Occipital lobe (tissue), 3 donors: ENCODE measurements at places on chromosomes 12 and 14.

DNA sequence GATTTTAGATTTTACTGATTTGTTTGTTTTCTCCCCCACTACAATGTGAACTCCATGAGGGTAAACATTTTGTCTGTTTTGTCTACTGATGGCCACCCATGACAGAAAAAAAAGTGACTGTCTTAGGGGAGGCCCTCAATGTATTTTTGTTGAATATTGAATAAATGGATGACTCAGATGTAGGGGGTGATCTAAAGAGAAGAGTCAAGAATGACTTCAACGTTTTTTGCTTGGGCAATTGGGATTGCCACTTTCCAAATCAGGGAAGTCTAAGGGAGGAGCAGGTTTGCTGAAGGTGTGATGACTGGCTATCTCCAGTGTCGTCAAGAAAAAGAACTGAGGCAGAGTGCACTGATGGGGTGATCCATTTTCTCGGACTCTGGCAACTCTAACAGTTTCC is 10.7 kb upstream of the PHC1 start:
- DNase-seq = no peak

GRCh38 chr12:44521702-44522101 is 354.4 kb downstream of the NELL2 start:
- DNase-seq = no peak

GRCh38 chr12:79884401-79885006 is 50.4 kb downstream of the PPP1R12A start:
- DNase-seq = no peak

- no peak for DNase-seq
These were observed 2.3 kb upstream of the CEBPE start for GRCh38 chr14:23121361-23121771.

DNA sequence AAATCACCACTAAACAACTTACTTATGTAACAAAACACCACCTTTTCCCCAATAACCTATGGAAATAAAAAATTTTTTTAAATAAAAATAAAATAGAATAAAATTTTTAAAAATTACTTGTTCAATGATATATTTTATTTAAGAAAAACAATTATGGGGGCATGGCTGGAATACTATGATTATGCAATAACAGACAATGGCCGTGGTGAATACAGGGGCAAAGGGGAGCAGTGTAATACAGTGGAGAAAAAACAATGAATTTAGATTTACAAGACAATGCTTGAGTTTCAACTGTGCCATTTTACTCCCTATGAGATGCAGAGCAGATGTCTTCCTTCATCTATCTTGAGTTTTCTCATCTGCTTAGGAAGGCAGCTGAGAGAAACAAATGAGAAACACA is 72.9 kb downstream of the BLTP3B start:
- DNase-seq = no peak

DNA sequence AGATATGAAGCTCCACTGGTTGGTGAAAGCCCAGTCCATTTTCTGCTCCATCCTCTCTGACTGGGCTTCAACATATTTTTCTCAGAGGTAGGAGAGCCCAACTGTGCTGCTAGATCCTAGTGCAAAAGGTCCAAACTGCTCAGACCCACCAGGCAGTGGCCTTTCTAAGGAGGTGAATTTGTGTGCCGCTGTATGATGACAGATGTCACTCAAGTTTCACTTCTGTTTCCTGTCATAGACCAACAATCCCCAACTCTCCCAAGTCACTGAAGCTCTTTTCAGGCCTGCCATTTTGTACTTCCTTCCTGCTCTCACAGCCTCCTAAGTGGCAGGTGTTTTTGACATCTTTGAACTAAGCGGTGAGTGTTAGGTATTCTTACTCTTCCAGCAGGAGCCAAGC is 16.4 kb upstream of the RNASE4 start:
- no peak for DNase-seq

GRCh38 chr14:95052016-95052585 is 105.2 kb downstream of the DICER1 start:
- no peak for DNase-seq

- DNase-seq = no peak
These were observed 158.7 kb downstream of the METTL25 start for GRCh38 chr12:82517027-82517426.

DNA sequence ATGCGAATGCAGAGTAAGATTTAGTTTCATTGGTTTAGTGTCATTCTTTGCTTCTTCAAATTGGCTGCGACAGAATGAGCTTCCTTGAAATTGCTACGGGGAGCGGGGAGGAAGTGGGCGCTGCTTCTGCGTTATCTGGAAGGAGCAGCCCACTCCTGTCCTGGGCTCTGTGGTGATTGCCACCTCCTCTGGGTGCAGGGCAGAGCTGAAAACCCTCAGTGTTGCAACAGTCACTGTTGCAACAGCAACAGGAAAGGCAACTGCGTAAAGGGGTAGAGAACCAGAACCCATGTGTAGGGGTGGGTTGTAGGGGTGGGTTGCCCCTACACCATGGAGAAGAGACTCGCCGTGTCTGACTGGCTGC is 57.7 kb downstream of the MAX start:
- DNase-seq = no peak
